ENCODE measurements at places on chromosomes 6 and 20. TPM values are rescaled to one million over a fixed set of nuclear protein-coding genes. Genes with fewer than 3 reads are reported as not detected.

BPIFA3 gene
- total RNA-seq: not detected

SUPT3H gene
- 25.0 TPM for total RNA-seq

GJA1 gene
- 775 TPM for total RNA-seq

KIAA0408 gene
- 10.8 TPM for total RNA-seq

CDC25B gene
- 30.3 TPM for total RNA-seq

GTSF1L gene
- total RNA-seq: not detected

SLC2A10 gene
- 9.7 TPM for total RNA-seq

INSM1 gene
- total RNA-seq: 2.9 TPM

UBD gene
- not detected for total RNA-seq

RTEL1 gene
- total RNA-seq: 37.1 TPM

MEI4 gene
- total RNA-seq: 0.23 TPM
